ENCODE measurements at places on chromosomes 5 and 9.
A peak's percentile ranks its signal among the peaks of the same experiment; 100 is the strongest.

DNA sequence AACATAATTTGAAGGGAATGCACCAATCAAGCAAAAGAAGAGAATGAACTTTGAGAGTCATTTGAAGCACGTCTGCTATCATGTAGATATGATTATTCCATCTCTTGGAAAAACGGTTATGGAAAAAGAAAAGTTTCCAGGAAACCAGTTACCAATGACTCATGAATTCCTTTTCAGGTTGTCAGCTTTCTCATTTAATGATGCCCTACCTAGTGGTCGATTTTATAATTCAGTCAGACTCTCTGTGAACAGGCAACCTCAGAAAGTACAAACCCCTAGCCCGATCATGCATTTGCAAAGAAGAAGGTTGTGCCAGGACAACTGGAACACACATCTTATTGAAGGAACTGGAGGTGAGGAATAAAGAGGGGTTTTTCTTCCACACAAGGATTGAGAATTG, 355.1 kb upstream of the GRIA1 start:
- DNase-seq: peak; percentile 65

GRCh38 chr9:98568909-98569469, 139.7 kb downstream of the GABBR2 start:
- DNase-seq: no peak

DNA sequence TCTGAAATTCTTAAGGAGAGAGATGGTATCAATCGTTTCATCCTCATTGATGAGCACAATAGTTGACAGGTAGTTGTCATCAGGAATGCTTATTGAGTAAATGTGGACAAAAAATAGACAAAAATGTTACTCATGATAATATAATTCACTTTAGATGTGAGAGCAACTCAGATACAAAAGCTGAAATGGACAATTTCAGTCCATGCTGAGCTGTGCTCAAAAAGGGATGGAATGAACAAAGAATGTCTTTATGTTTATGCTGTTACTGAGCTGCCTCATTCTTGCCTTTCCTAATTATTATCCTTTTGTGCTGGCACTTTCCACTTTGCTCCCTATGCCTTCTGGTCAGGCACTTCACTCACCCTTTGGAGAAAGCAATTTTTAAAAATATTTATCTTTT, 49.5 kb downstream of the JAKMIP2 start:
- no peak for DNase-seq

DNA sequence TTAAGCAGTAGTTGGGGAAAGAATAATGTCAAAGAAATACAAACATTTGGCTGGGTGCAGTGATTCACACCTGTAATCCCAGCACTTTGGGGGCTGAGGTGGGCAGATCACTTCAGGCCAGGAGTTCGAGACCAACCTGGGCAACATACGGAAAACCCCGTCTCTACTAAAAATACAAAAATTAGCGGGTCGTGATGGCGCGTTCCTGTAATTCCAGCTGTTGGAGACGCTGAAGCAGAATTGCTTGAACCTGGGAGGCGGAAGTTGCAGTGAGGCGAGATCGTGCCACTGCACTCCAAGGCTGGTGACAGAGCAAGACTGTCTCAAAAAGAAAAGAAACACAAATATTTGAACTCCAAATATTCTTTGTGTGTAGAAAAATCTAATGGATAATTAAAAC, 4.7 kb downstream of the MATR3 start:
- DNase-seq: no peak

DNA sequence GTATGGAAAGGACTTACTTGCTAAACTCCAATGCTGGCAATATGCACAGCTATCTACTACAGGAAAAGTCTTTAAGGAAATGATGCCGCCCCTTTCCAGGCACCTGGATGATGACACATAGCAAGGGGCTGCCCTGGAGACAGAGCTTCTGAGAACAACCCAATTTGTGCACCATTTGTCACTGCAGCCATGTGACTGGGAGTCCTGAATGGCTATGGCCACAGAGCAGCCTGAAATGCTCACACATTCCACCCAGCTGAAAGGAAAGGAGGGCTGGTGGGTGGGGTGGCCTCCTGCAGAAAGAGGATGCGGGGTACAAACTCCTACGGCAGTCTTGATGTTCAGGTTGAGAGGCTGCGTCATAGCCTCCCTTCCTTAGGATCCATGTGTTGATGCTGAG, 70.1 kb upstream of the FSTL4 start:
- no peak for DNase-seq

- DNase-seq: no peak
These were observed 46.9 kb upstream of the GAS1 start for GRCh38 chr9:86994231-86994630.

DNA sequence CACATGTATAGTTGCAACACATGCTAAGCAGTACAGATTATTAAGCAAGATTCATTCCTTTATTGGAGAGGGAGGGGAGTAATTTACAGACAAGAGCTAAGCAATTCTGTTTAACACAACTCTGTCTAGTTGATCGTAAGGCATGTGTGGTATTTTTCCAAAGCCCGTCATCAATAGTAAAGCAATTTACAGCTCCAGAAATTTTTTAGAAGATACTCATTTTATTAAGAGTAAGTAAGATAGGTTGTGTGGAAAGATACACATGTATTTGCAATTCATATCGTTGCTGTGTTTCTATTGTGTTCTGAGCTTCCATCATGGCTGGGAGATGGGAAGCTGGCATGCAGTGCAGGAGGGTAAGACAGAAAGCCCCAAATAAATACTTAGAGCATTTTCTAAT, 289.2 kb upstream of the TMEM161B start:
- no peak for DNase-seq

DNA sequence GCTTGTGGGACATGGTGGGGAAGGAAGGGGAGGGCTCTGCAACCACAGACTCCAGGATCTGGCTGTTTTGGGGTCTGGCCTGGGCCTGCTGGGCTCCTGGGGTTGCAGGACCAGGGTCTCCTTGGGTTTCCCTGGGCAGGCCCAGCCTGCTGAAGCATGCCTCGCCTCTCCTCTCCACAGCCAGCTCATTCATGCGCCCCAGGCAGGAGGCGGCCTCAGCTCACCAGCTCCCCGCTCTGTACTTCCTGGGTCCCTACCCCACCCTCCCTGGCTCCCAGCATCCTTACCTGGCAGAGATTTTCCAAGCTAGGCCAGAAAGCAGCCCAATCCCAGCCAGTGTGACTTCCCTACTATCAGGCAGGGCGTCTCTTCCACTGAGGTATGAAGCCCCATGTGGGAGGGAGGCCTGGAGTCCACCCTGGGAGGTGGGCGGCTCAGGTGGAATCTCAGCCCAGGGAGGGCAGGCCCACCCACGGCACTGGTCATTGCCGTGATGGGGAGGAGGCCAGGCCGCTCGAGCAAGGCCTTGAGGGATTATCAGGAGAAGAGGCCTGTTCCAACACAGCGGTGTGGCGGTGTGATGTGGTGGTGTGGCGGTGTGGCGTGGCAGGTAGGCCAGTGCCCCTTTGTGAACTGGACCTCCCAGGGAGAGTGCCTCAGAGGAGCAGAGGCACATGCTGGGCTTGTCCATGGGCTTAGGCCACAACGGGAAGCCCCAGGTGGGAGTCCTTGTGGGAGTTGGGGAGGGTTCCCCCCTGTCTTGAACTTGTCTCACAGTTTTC, 103.4 kb downstream of the DAB2IP start:
- no peak for DNase-seq

- no peak for DNase-seq
These were observed 294.4 kb downstream of the MEF2C start for GRCh38 chr5:88588609-88589008.

Measured in fibroblast of skin of right biceps (primary cell).